ENCODE measurements at places on chromosomes 7 and 10.
A peak's percentile ranks its signal among the peaks of the same experiment; 100 is the strongest.

DNA sequence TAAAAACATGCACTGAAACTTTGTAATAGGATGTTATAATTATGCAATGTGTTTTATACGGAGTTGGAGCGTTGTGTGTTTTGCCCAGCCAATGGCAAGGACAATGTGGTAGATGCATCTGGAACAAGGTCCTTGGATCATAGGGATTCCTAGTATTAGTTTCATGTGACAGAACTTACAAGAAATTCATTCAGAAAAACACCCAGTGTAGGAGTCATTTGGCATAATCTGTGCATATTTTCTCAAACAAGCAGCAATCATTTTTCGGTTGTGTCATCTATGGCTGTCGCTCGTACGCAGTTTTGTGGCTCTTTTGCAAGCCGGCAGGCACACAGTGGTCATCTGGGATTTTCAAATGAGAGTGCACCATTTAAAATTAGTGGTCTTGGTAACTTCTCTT lies 19.8 kb downstream of the CREB5 start:
- no peak for DNase-seq

GRCh38 chr7:140903741-140904480 lies 20.8 kb downstream of the BRAF start:
- no peak for DNase-seq

DNA sequence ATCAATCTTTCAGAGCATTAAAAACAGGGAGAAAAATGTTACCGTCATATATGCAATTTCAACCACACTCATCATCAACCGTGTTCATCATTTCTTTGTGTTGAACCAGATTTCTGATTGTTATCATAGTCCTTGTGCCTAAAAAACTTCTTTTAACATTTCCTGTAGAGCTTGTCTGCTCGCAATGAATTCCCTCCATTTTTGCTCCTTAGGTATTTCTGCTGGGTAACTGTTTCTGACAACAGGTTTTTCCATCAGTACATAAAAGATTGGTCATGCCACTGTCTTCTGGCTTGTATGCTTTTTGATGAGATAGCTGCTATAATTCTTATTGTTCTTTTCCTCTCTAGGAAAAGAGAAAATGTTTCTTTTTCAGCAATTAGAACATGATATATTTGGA lies 8.6 kb upstream of the RBM33 start:
- DNase-seq, result no peak

DNA sequence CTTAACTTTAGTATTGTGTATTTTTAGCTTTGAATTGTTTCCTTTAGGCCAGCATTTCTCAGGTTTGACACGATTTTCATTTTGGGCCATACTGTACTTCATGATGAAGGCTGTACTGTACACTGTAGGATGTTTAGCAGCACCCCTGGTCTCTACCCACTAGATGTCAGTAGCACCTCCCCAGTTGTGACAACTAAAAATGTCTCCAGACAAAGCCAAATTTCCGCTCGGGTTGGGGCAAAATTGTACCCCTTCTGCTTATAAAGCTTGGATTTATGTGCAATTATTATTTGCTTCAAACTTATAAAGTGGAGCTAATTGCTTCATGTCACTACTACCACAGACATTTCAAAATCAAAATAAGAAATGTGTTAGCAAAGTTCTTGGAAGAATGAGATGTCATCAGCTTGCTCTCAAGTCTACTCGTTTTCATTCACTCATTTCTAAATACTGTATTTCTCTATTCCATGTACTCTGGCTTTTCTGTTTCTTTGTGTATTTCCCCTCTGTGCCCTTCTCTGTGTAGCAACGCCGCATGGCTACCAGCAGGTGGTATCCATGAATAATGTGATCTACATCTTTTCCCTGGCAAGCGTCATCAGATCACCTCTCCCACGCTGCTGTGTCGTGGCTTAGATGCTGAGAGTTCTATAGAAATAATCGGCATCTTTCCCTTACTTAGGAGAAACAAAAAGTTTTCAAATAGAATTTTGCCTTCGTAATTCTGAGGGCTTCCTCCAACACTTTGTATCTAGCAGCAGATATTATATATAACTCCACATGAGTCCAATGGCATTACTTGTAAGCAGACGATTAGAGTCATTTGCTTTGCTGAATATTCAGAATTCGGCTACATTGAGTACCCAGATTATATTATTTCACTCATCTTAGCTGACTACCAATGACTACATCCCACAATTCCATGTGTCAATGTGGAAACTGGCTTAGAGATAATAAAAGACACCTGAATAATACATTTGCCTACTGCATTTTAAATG lies 47.8 kb upstream of the CALCR start:
- no peak for DNase-seq

- DNase-seq, result no peak
Measured at GRCh38 chr10:77263700-77264099, 373.9 kb downstream of the KCNMA1 start.

- DNase-seq, result peak; percentile 13
Measured at GRCh38 chr10:63866075-63866746, 345.0 kb downstream of the REEP3 start.

- peak; percentile 85 for DNase-seq
Measured at GRCh38 chr10:9209105-9209798, 1154.8 kb downstream of the GATA3 start.

DNA sequence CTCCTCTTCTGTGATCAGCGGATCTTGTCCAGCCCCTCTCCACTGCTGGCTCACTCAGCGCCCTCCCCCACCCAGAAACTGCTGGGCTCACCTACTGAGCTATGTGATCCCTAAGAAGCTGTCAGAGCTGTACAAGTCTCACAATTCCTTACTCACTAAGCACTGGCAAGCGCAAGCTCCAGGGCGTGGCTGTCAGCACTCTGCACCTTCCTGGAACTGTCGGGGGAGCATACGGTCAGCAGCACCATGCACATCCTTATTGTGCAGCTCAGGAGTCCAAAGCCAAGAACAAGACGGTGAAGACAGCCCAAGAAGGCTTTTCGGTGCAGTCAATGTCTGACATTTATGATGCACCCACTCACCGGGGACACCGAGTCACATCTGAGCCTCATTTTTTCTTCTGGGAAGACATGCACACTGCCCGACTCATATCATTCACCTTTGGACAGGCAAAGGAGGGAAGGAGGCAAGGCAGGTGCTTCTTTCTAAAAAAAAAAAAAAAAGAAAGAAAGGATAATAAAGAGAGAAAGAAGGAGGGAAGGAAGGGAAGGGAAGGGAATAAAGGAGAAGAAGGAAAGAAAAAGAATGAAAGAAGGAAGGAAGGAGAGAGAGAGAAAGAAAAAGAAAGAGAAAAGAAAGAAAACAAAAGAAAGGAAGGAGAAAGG lies 56.3 kb downstream of the ASB13 start:
- DNase-seq, result no peak

DNA sequence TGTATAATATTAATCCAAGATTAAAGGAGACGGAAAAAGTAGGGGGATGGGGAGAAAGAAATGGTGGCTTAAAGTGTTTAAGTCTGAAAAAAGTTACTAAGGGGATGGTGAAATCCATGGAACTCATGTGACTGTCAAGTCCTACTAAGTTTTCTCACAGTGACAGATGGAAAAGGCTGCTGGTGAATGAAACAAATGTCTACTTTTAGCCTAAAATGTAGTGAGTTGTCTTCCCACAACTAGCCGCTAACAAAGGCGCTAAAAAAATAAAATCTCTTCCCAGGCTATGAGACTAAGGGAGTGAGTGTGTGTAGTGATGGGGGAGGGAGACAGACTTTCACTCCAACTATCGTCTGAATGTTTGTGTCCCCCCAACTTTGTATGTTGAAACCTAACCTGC lies 12.6 kb downstream of the VIM start:
- no peak for DNase-seq

- no peak for DNase-seq
Measured at GRCh38 chr7:6422095-6422494, 25.7 kb downstream of the DAGLB start.

GRCh38 chr7:144090667-144091066 lies 4.6 kb downstream of the OR2A12 start:
- no peak for DNase-seq

DNA sequence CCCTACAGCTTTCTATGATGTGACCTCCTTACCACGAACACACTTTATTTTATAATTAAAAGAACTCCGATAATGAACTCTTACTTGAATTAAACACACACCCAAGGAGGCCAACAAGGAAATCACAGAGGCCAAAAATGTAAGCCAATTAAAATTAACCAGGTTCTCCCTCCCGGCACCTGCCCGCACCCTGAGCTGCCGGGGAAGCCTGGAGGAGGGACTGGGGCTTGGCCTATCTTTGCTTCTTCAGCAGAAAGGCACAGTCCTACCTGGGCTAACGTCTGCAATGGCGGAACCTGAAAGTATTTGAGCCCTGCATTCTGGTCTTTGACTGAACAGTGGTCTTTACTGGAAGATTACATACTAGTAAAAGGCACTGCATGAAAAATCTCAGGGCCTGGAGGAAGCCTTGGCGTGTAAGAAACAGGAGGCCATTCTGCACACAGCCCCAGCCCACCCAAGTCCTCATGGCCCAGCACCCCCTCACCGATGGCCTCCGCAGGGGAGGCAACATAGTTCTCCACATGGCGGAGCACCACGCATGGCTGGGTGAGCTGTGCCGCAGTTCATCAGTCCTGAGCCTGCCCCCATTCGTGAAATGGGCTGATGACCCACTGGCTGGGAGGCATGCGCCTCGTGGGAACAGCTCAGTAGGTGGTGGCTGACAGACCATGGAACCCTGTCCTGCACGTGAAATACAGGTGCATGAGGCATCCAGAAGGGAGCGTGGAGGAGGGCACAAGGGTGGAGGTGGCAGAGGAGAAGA lies 173.8 kb downstream of the PARD3 start:
- no peak for DNase-seq

GRCh38 chr10:126902157-126902556 lies 3.1 kb upstream of the DOCK1 start:
- no peak for DNase-seq

DNA sequence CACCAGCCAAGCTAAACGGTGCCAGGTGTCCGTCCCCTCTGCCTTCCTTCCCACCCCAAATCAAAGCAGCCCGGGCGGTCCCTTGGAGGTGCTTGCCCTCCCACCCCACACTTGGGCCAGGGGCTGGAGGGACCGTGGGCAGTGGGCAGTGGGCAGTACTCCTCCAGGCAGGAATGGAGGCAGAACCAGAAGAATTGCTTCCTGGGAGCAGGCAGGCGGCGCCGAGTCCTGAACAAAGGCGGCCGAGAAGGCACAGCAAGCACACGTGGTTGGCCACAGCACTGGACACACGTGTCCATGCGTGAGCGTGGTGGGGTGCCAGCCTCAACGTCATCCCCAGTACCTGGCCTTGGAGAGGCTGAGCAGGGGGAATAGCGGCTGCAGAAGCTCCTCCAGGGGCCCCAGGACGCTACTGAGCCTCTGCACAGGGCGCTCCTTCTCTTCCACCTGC lies 48.4 kb upstream of the NKX6-2 start:
- DNase-seq, result no peak

- no peak for DNase-seq
Measured at GRCh38 chr7:49850921-49851613, 77.6 kb downstream of the VWC2 start.

GRCh38 chr7:64619705-64620104 lies 46.2 kb upstream of the ZNF107 start:
- DNase-seq, result peak; percentile 44

DNA sequence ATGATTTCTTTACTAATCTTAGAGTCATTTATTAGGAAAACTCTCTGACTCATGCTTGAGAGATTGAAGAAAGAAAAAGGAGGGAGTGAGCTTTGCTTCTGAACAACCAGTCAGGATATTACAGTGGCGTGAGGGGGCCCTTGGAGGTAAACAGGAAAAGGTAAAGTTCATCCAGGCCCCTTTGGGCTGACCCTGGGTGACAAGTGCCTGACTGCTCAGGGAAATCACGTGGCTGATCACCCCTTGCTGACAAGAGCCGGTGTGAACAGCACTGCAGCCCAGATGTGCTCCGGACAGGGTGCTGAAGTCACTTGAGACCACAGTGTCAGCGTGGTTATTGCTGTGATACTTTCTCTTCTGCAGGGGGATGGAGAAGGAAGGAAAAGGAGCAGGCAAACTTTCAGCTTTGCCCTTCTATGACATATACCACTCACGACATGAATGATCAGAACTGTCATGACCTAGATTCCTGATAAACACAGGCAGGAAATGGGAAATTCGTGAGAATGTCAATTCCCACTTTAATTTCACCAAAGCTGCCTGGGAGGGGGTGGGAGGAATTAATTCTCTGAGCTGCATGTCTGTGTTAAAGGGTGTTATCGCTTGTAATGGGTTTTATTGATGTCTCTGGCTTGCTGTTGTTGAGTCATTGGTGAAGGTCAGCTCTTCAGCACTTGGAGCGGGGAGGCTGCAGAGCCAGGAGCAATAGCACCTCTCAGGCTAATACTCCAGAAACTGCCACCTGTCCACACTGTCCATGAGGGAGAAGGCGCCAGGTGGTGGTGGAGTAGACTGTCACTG lies 139.8 kb upstream of the AOAH start:
- no peak for DNase-seq

DNA sequence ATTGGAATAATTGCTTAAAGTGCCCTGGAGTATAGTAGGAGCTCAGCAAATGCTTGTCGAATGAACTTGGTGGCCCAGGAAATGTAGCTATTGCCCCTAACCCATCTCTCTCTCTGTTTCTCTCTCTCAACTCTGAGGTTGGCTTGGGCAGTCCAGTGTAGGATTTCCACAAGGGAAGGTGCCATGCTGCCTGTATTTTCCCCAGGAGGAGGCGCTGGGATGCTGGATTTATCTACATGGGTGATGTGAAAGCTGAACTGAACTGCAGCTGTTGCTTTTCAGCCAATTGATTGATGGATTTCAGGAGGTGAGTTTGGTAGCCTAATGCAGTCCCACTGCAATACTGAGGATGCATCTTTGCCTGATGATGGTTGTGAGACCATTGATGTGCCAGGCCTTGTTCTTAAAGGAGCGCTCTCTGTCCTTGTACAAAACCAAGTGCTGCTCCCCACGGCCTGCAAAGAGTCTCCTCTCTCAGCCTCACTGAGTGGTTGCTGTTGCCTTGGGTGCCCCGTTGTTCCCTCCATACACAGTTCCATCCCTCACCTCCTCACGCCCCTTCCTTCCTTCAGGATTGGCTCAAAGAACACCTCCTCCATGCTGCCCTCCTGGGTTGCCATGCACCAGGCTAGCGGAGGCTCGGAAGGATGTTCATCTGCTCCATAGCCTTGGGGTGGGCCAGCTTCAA lies 200.6 kb downstream of the GLRX3 start:
- DNase-seq, result no peak

DNA sequence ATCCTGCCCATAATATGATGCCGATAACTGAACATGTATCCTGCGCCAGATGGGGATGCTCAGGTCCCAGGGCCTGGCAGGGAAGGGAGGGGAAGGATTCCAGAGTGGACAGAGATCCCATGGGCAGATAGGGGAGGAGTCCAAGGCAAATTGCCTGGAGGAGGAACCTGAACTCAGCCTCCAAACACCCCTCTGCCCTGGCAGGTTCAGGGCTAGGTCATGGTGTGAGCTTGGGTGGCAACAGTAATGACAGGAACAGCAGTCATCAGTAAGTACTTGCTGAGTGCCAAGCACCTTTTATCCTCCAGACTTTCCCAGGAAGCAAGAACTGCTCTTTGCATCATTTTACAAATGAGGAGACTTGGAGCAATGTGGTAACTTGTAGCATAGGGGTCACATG lies 3.8 kb upstream of the PALD1 start:
- no peak for DNase-seq

GRCh38 chr7:99559175-99559915 lies 903 bp downstream of the ZNF655 start:
- no peak for DNase-seq

Measured in thymus (tissue), 14 donors.